ENCODE measurements at places on chromosomes 13 and 19.

- DNase-seq: no peak
Observed at GRCh38 chr13:39040206-39040605, 1.9 kb downstream of the NHLRC3 start.

- peak; percentile 49 for DNase-seq
Observed at GRCh38 chr13:108915095-108915633, 285.8 kb downstream of the MYO16 start.

- DNase-seq: no peak
Observed at GRCh38 chr13:20716951-20717350, 13.5 kb downstream of the IL17D start.

GRCh38 chr13:95706356-95706755 is 29.4 kb downstream of the DNAJC3 start:
- no peak for DNase-seq

GRCh38 chr19:30225676-30226463 is 146.3 kb upstream of the ZNF536 start:
- no peak for DNase-seq

- DNase-seq: no peak
Observed at GRCh38 chr13:29853131-29853530, 2.7 kb upstream of the UBL3 start.

All from KBM-7 (cell line).